Stimulated activated CD8-positive, alpha-beta memory T cell treated with anti-CD3 and anti-CD28 coated beads, Interleukin-4, amount 100 ng/mL, for 1 hour (primary cell): ENCODE measurements at places on chromosomes 2 and 18.

- no peak for DNase-seq
These were observed 99.5 kb downstream of the DCC start for GRCh38 chr18:52439457-52439856.

- no peak for DNase-seq
These were observed 1.6 kb upstream of the ARHGEF4 start for GRCh38 chr2:130834931-130835765.

DNA sequence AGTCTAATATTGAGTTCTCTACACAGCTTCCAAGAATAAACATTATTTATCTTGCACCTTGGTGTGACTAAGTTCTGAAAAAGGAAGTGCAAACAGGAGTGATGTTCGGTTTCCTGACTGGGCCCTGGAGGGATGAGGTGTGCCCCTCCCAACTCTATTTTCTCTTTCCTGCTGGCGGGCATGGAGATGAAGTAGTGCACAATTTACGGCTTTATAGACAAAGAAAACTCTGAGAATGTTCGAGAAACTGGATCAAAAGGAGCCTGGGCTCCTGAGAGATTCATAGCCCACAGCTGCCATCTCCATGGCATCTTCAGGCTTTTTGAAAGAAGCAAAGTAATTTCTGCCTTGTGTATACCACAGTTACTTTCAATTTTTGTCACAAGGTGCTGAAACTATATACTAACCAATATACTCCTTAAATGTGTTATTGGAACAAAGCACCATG, 22.3 kb downstream of the LRATD1 start:
- DNase-seq: no peak

- no peak for DNase-seq
These were observed 14.3 kb upstream of the DES start for GRCh38 chr2:219403861-219404260.

DNA sequence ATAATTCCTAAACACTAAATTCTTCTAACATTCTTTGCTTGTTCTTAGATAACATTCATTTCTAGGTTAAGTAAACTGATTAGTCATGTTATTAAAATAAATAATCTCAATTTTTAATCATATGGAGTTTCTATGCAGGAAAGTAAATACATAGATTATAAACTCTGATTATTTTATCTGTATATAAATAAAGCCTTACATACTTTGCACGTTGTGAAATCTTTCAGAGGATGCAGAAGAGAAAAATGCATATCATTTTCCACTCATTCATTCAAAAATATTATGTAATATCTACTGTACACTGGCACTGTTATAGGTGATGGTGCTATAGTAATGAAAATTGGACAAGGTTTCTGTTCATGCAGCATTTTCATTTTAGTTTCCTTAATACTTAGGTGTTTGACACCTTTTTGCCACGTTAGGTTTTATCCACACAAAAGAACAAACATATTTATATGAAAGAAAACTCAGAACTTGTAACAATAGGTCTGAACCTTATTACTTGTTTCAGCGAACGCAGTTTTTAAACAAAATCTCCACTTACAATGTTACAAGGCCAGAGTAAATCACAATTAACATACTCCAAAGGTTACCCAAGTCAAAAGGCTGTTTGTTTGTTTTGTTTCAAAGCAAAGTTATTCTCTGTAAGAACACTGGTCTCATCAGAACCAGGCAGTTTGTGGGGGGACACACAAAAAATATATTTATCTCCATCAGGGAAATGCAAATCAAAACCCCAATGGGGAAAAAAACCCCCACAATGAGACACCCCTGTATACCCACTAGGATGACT, 27.4 kb downstream of the ADAM17 start:
- no peak for DNase-seq

DNA sequence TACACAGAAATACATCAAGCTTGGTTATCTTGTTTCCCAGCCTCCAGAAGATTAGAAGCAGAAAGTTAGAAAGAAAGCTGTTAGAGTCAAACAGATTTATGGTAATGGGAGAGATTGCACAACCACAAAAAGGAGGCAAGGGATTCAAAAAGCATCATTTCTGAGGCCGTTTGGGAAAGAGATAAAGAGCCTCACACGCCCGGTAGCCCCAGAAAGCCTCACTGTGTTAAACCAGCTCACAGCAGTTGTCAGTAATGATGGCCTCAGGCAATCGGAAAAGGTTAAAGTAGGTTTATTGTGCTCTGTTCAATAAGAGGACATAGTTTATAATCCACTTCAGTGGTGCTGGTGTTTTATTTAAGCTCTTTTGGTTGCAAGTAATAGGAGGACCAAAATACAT, 111.3 kb downstream of the DCC start:
- no peak for DNase-seq
